ENCODE measurements at places on chromosomes 3 and 15.

GRCh38 chr3:25663869-25664811 lies 567 bp downstream of the TOP2B start:
- DNase-seq = peak; percentile 46

- no peak for DNase-seq
These were observed 82.7 kb downstream of the FOXB1 start for GRCh38 chr15:60086681-60087429.

DNA sequence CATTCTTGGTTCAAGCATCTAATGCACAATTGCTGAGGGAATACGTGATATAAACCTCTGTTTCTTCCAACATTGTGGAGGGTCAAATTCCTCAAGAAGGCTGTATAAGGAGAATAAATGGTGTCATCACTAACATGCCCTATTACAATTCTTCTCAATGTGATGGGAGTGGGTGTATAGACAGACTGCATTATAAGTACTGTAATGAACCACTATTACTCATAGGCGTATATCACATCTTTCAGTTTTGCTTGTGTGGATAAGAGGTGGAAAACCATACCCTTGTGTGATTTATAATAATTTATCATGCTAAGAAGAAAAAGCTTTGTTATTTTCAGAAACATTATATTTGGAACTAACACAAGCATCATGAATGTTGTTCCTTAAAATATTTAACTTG lies 35.3 kb upstream of the BBX start:
- DNase-seq = no peak

GRCh38 chr3:87052499-87053260 lies 61.7 kb upstream of the VGLL3 start:
- DNase-seq = no peak

- no peak for DNase-seq
These were observed 152.3 kb downstream of the MAGI1 start for GRCh38 chr3:65886391-65886790.

DNA sequence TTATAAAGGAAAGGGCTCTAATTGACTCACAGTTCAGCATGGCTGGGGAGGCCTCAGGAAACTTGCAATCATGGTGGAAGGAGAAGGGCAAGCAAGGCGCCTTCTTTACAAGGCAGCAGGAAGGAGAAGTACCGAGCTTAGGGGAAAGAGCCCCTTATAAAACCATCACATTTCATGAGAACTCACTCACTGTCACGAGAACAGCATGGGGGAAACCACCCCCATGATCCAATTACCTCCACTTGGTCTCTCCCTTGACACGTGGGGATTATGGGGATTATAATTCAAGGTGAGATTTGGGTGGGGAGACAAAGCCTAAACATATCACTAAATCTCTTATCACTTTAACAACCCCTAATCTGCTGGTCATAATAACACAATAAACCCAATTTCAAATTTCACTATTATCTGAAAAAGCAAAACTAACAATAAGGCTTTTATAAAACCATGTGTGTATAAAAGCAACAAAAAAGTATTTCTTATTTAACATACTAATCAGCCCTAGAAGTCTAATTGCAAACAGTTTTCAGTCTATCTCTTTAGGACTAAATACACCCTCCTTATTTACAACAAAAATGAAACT lies 43.2 kb downstream of the SCAPER start:
- no peak for DNase-seq

DNA sequence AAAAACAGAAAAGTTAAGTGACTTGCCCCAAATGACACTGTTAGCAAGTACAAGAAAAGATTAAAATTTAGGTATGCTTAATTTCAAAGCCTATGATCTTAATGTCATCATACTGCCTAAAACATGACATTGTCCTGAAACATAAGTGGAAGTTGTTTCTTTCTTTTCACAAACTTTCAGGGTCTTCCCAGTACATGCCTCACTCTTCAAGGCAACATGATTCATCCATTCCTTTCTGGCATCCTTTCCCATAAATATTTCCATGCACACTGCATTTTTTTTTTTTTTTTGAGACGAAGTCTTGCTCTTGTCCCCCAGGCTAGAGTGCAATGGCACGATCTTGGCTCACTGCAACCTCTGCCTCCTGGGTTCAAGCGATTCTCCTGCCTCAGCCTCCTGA lies 42.5 kb upstream of the KPNA4 start:
- no peak for DNase-seq

- no peak for DNase-seq
These were observed 11.8 kb upstream of the SGO1 start for GRCh38 chr3:20197775-20198174.

DNA sequence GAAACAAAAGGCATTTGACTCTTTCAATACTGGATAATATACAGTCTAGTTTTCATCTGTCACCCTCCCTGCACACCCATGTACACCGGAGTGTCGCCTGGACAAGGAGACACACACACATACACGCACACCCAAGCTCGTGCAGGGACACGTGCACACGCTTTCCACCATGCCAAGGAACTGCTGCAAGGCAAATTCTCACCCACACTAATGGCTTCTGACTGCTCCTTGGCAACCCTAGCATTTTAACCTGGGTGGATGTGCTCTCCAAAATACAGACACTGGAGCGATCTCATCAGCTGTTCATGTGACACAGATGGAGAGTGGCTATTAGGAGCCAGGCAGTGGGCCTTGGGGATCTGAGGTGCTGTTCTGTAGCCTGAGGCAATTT lies 61.6 kb downstream of the MEIS2 start:
- DNase-seq = no peak

DNA sequence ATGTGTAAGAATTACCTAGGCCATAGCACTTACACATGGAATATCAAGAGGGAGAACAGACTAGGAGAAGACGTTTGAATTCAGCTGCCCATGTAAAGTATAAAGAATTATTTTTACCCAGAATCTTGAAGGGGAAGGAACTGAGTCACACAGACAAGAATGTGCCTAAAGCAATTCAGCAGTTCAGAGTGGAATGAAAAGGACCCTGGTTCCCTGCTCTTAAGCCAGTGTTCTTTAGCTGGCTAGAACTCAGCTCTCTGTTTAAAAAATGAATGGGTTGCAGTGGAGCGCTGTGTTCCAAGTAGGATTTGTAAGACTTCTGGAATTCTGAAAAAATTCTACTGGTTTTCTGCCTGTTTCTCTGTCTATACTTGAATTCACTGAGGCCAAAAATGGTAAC lies 440.2 kb downstream of the LPP start:
- DNase-seq = peak; percentile 39

DNA sequence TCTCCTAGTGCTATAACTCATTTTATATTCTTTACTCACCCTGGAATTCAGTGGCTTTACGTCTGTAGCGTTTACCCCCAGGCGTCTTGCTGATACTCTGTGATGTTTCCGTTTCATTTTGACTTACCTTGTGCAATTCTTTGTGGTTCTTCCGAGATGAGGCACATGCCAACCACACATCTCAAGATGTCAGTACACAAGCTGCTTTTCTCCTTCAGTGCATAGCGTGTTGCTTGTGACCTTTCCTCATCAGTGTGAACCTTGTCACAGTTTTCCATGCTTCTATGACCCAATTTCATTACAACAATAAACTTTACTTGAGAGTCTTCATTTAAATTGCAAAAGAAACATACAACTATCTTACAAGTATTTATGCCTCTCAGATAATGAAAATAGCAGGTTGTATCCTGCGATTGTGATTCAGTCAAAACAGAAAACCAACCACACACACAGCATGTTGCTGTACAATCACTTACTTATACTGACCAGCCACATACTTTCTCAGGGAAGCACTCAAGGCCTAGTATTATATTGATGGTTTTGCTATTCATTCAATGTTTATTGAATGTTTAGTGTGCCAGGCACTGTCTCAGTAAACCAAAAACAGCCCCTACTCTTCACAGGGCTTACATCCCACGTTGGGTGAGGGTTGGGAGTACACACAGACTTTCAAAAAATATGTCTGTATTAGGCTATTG lies 4.6 kb upstream of the TBL1XR1 start:
- DNase-seq = no peak

DNA sequence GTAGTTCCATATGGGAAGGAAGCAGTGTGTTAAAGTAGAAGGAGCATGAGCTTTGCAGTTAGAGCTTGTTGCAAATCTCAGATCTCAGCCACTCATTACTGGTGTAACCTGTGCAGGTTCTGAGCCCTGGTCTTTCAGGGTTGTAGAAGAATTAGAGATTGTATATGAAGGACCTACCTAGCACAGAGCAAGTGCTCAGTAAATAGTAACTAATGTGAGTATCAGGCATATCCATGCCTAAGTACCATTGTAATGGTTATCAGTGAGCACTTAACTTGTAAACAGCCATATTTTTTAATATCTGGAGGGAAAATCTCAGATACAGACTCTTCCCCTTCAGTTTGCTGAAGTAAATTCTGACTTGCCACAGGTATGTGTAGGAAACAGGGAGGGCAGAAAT lies 59.3 kb downstream of the MAP6D1 start:
- DNase-seq = no peak

GRCh38 chr3:72181251-72181650 lies 396.3 kb upstream of the PROK2 start:
- no peak for DNase-seq

- no peak for DNase-seq
These were observed 222.6 kb downstream of the OSBPL10 start for GRCh38 chr3:31758322-31758965.

- DNase-seq = no peak
These were observed 137.0 kb upstream of the C2CD4B start for GRCh38 chr15:62301993-62302675.

DNA sequence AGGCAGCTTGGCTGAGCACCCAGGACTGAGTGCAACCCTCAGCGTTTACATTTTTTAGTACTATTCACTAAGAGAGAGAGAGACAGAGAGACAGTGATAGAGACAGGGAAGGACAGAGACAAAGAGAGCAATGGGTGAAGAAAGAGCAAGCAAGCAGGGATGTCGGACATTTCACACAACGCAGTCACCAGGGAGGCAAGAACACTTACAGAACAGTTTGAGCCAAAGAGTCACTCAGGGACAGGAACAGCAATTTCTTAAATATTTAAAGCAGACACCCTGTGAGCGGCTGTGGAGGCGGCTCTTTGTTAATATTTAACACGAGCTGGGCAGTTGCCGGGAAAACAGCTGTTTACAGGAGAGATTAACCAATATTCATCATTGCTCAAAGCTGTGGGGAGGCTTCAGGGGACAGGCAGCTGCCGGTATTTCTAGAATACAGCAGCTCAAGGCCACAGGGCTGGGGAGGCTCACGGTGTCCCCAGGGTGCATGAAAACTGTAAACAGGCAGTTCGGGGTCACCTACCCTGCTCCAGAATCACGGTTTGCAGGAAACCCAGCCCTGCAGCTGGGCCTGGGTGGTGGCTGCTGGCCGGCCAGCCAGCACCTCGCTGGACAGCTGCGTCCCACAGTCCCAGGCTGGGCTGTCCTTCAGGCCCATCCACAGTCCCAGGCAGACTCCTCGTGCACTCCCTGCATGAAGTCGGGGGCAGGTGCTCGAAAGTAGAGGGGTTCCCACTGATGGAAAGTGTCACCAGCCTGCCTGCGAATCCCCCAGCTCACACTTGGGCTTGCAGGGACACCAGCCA lies 38.8 kb upstream of the PCSK6 start:
- DNase-seq = no peak

- DNase-seq = no peak
These were observed 189.3 kb downstream of the ADAMTS17 start for GRCh38 chr15:100152463-100152862.

GRCh38 chr15:23438816-23439466 lies 8.1 kb downstream of the GOLGA6L2 start:
- no peak for DNase-seq
